ENCODE measurements at places on chromosomes 11 and 22.
A peak's percentile ranks its signal among the peaks of the same experiment; 100 is the strongest.

- DNase-seq = no peak
Measured at GRCh38 chr11:29507376-29507775, 509.5 kb downstream of the KCNA4 start.

DNA sequence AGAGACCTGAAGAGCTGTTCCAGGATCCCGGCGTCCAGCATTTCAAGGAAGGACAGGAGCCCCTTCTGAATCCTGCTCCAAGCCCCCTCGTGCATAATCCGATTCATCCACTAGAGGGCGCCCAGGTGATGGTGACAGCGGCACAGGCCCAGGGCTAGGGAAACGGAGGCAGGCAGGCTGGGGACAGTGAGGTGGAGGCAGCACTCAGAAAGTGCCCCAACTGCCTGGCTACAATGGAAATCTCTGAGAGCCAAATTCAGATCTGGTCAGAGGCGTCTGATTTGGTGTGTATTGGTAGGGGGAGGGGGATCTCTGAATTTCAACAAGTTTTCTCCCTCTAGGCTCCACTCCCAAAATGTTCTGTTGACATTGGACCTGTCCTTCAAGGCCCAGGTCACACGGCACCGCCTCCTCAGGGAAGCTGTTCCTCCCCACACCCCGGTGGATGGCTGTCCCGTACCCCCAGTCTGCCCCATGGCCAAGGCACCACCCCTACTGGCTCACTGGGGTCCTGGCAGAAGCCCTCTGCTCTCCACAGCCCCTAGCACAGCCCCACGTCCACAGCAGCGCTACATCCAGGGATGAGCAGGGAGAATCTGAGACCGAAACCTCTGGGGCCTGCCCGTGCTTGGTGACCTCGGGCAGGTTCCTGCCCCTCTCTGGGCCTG, 142.9 kb downstream of the CRYBB2 start:
- peak; percentile 13 for DNase-seq

DNA sequence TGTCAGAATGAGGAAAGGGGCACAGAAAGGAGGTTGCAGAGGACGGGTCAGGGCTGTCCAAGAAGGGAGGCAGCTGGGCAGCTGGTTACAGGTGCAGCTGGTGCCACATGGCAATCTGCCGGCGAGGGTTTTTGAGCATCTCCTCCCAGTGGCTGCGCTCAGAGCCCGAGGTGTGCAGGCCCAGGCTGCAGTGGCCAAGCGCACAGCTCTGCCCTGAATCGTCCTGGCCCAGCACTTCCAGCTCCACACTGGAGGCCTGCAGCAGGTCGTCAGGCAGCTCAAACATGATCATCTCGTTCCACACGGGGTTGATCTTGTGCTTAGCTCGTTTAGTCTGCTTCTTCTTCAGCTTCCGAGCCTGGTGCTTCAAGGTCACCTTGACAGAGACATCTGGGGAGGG, 42.2 kb downstream of the SYT13 start:
- DNase-seq = no peak

DNA sequence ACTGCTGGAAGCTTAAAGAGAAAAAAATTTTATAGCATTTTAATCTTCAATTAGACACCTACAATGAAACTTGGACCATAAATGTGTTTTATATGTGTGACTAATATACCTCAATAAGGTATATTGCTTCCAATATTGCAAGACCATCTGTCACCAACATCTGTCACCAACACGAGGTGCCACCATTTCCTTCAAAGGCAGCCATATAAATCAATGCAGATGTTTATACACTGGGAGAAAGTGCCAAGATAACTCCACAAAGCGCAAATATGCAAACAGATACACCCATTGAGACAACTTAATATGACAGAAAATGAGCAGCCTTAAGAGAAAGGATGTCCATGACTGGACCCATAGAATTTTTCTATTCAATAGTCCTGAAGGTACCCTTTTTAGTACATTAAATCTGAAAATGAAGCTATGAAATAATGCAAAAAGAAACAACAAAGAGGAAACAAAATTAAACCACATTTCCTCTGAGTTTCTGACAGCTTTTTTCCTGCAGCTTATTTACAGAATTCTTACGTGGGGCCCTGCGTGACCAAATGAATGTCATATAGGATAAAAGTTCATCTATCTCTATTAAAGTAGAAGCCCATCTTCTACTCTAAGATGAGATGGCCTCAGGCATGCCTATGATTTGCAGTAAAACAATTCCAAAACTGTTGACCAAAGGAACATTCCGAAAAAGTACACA, 12.5 kb downstream of the MPZL3 start:
- no peak for DNase-seq

DNA sequence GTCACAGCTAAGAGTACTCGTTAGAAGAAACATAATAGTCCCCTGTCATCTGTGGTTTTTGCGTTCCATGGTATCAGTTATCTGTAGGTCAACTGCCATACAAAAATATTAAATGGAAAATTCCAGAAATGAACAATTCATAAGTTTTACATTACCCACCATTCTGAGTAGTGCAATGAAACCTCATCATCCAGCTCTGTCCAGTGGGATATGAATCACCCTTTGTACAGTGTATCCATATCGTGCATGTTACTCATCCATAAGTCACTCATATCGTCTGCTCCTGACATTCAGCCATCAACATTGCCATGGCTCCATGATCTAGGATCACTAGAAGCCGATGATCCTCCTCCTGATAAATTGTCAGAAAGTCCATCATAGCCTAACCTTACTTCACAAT, 174.9 kb upstream of the C11orf87 start:
- no peak for DNase-seq

DNA sequence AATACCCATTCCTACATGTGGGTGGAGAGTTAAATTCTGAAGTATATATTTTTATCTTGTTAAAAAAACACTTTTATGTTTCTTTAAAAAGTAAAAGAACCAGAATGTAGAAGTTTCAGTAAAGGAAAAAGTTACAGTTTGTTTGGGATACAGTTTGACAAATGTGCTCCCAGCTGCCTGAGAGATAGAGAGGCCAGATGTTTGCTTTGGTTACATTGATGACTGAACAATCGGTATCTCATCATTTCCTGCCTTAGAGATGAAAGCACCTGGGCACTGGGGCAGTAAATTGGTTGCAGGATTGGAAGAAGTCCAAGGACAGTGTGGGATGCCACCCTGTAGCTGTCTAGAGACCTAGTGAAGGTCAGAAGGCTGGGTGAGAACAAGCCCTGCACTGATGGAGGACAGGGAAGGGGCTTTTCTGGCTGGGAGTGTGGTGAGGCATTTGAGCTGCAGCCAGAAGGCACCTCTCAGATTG, 16.6 kb downstream of the MED15 start:
- DNase-seq = no peak

GRCh38 chr11:46039990-46040389, 81.3 kb downstream of the PHF21A start:
- peak; percentile 92 for DNase-seq

GRCh38 chr11:10385696-10386095, 69.4 kb upstream of the AMPD3 start:
- no peak for DNase-seq

- DNase-seq = no peak
Measured at GRCh38 chr11:76642341-76642740, 28.2 kb downstream of the LRRC32 start.

- DNase-seq = no peak
Measured at GRCh38 chr11:48013269-48013901, 33.0 kb downstream of the PTPRJ start.

DNA sequence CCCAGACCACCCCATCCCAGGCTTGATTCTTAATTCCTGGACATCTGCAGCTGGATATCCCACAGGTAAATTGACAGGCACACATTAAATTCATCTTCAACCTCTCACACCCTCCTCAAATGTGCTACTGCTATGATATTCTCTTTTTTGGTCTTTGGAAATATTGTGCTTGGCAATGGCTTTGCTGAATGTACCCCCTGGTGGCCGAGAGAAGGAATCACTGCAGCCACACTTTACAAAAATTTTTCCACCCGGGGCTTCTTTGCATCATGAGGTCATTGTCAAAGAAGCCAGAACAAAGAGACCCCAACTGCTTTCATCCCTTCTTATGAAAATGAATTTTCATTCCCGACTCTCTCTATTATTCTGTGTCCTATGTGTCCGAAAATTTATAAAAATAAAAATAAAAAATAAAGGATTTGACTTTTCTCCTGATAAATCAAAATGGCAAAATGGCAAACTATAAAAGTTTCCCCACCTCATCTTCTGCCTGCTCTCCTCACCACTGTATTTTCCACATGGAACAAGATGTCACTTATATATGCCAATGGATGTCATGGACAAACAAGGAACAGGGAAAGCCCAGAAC, 15.0 kb upstream of the CYB5R2 start:
- DNase-seq = peak; percentile 6

DNA sequence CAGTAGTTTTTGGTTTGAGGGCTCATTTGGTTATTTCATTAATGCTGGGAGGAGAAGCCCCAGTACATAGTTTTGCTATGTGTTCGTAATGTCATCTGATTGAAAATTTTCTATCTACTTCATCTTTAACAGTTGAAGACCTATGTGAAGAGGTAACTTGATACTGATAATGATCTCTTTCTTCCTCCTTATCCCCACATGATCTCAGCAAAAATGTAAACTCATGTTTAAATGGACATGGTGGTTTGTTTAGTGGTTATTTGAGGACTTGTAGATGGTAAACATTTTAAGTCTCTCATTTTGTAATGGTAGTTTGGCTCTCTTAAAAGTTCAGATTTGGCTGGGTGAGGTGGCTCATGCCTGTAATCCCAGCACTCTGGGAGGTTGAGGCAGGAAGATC, 53.7 kb upstream of the SPTBN2 start:
- DNase-seq = no peak

GRCh38 chr11:121328176-121328966, 35.8 kb downstream of the SC5D start:
- DNase-seq = no peak

DNA sequence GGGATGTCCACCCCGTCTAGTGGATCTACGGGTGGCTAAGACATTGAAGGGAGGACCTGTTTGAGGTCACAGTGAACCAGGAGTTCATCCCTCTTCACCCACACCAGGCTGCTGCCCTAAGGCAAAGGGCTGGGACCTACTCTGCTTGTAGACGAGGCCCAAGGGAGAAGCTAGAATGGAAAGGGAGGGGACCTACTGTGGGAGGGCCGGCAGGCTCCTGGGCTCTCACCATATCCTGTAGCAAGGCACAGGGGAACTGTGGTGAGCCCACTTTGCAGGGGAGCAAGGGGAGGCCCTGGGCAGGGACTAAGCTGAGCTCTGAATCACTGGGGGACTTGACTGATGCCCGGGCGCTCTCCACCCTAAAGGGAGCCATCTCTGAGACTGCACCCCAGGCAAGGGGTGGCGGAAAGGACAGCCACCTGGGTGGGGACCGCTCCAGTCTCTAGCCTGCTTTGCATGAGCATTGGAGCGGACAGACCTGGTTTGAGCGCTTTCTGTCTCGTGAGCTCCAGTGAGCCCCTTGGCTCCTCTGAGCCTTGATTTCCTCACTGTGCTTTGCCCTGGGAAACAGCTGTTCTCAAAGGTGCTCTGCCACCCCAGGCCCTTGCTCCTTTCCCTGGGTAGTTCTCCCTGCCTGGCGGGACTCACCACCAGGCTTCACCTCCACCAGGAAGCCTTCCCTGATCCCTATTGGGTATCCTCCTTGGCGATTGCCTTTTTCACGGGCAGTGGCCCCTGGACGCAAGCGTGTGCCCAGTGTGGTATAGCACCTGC, 24.2 kb downstream of the PARVG start:
- no peak for DNase-seq

DNA sequence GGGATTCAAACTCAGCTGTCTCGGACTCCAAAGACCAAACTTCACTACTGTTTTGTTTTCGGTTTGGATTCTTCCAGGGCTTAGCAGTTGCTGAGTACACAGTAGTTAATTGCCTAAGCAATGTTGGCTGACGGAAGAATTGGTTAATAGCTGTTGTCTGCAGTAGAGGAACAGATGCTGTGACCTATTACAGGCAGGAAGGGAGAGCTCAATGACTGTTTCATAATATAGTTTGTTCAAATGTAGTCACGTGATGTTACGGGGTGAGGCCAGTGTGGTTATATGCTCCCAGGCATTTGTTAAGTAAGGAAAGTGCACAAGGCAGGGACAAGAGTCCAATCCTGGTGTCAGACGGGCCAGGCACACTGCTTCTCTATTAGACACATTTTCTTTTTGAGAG, 222.6 kb upstream of the CCDC90B start:
- no peak for DNase-seq

GRCh38 chr11:92536883-92537282, 312.3 kb downstream of the FAT3 start:
- DNase-seq = no peak

DNA sequence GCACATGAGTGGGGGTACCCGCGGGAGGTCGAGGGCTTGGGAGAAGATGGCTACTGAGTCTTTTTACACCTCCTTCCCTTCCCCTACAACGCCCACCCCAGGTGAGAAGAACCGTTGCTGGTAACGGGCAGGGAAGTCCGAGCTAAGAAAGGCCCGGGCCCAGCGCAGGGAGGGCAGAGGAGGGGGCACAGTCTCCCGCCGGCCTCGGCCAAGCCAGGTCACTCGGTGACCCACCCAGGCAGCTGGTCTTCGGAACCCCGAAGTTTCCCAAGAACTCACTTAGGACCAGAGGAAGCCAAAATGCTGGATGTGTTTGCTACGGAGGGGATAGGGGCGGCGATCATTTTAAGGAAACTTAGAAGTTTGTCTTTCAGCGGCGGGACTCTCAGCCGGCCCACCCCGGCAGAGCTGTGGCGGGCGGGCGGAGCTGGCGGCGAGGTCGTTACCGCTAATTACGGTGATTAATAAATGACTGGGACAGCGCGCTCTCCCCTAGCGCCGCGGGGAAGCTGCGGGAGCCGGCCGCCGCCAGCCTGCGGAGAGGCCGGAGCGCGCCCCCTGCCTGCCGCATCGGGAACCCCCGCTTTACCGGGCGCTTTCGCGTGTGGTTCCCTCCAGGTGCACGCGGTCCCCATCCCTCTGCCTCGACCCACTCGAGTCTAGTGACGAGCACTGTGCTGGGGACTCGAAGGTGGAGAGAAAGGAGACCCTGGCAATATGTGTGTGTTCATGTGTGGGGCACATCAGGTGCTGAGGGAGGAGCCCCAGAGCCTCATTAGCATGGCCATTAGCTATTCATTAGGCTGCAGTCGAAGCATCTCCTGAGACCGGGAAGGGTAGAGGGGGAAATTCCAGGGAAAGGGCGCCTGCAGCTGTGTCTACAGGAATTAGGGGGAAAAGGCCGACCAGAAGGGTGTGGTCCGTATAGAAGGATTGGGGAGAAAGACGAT, 945 bp downstream of the ROBO3 start:
- DNase-seq = no peak

- no peak for DNase-seq
Measured at GRCh38 chr11:44680982-44681597, 45.7 kb upstream of the TSPAN18 start.
